Posterior cingulate gyrus (tissue), 11 donors: ENCODE measurements at places on chromosomes 3 and 15.

DNA sequence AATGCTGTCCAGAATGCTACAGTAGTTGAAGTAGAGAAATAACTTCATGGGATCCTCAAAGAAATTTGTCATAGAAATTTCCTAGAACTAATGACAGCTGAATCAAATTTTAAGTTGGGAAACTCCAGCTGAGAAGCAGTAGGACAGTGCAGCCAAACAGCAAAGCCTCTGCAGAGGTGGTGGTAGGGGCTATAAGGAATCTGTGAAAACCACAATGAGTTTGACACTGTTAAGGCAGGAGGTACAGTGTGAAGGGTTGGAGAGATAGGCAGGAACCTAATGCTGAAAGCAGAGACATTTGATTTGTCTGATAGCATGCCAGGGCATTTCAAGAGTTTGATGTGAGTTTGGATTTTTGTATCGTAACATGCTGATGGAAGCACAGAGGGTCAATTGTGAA lies 22.0 kb downstream of the ASTE1 start:
- no peak for DNase-seq

GRCh38 chr3:122989856-122990575 lies 37.5 kb downstream of the SEMA5B start:
- no peak for DNase-seq

- no peak for DNase-seq
Measured at GRCh38 chr15:80605591-80606150, 89.4 kb upstream of the ABHD17C start.

DNA sequence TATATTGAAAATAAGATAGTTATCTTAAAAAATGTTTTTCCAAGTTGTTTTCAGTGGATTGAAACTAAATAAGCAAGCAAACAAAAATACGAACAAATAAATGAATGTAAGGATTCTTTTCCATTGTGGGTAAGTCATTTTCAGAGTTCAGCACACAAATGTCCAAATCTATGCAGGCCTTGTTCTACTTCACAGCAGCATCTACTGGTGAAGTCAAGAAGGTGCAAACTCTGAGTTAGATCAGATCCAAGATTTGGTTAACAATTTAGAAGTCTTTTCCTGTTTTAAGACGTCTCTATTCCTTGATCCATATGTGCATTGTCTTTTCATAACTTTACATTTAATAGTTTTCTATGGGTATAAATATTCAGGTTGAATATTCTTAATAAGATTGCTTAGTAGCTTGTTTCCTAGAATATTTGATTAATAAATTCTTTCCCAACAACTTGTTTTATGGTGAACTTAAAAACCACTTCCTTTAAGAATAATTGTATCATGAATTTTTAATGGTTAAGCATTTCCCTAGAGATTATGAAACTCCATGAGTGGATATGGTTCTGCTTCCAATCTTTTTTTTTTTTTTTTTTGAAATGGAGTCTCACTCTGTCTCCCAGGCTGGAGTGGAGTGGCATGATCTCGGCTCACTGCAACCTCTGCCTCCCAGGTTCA lies 10.5 kb downstream of the PTX3 start:
- DNase-seq = no peak

DNA sequence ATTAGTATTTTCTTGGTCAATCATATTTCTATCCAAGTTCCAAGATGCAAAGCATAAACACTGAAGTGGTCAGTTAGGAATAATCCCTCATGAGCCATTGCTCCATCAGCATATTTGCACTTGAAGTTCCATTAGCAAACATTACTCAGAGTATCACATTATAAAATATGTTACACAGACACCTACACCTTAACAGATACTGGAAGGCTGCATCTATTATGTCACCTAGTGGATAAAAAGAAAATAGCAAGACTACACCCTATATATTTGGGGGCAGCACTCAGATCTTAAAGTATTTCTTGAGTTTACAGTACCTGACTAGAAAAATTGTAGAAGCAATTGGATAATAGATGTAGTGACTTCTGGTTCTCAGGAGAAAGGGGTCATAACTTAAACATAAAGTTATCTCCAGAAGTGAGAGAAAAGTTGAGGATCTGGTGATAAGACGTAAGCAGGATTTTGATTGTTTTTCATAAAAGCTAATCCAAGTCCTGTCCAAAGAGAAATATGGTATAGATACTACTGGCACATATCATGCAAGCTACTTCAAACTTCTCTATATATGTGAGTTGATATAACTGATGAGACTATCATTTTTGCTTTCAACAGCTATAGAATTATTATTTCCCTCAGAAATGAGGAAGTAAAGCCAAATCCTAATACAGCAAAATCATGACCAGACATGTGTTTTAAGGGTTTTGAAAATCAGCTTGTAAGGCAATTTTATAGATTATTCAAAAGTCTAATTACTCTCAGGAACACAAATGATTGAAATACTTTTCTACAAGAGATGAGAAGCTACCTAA lies 422.2 kb downstream of the GBE1 start:
- no peak for DNase-seq

GRCh38 chr15:48145923-48146322 lies 25.1 kb downstream of the SLC24A5 start:
- DNase-seq = no peak
